ENCODE measurements at places on chromosomes 4 and X. TPM values are rescaled to one million over a fixed set of nuclear protein-coding genes. Genes with fewer than 3 reads are reported as not detected.

TENM3 gene
- polyA plus RNA-seq: not detected

- no peak for DNase-seq
Observed at GRCh38 chr4:54568184-54568583, 89.6 kb upstream of the KIT start.

DNA sequence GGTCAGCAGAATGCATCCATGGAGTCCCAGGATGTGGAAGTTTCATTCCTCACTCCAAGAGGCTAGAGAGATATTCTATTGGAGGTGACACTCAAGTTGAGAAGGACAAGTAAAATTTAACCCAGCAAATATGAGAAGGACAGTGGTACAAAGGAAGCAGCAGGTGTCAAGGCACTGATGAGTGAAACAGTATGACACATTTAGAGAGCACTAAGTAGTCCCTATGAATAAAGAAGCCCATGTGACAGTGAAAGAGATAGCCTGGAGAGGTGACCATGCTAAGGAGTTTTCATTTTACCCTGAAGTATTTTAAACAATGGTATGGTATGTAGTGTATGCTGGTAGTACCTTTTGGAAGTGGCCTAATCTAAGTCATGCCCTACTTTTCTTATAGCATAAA, 9.2 kb downstream of the BMX start:
- no peak for DNase-seq

MCF2 gene
- polyA plus RNA-seq: not detected

- DNase-seq: no peak
Observed at GRCh38 chr4:76374798-76375197, 46.1 kb downstream of the CCDC158 start.
